Dermis blood vessel endothelial cell (primary cell): ENCODE measurements at places on chromosomes 13 and 19.

- no peak for DNase-seq
These were observed 197.4 kb downstream of the RGCC start for GRCh38 chr13:41654796-41655195.

GRCh38 chr13:109123971-109124370 is 494.6 kb downstream of the MYO16 start:
- no peak for DNase-seq

DNA sequence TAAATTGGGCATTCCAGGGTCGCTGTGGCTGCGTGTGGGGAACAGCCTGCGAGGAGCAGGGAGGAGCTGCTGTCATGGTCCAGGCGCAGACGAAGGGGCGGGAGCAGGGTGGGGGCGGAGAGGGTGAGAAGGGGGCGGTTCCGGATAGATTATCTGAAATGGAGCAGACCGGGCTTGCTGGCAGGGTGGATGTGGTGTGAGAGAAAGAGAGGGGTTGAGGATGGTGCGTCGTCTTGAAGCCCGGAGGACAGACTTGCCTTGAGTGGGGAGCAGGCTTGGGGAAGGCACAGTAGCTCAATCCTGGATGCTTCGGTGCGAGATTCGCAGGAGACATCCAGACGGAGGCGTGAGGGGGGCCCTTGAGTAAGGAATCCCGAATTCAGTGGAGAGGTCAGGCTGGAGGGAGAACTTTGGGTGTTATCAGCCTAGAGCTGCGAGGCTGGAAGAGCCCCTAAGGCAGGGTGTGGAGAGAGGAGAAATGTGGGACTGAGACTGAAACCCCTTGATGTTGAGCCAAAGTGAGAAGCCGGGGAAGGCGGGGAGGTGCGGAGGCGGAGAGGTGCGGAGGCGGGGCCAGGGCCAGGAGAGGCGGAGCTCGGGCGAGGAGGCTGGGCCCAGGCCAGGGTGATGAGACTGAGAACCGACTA is 40.6 kb downstream of the DPF1 start:
- no peak for DNase-seq

DNA sequence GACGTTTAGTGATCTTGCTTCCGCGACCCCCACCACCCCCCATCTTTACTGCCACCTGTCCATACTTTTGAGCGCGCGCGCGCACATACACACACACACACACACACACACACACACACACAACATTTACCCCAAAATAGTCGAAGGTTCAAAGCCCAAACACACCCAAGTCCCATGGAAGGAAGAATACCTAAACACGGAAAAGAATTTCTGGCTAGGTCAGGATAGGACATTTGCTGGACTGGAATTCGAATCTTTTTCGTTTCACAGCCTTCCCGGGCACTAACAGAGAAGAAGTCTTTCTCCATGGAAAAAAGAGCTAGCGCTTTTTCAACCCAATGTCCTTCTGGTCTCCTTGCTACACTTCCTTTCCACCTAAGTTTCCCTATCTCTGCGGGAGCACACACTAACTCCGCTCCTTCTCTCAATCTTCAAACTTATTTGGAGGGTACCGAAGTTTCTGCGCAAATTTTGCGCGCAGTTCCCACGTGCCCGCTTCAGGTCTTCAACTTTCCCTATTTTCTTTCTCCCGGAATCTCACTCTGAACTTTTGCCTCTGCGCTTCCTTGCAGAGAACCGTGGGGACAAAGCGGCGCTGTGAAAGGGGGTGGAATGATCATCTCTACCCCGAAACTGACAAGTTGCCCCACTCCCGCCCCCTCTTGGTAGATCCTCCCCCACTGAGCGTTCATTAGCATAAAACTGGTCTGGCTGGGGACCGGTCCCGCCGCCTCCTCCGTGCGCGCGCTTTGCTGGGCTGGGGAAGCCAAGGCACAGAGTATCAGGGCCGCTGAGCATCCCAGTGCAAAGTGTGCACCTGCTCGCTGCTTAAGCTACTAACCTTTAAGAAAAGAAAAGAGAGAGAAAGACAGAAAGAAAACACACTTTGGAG is 2.7 kb downstream of the DACH1 start:
- DNase-seq: peak; percentile 69

- peak; percentile 55 for DNase-seq
These were observed 157.5 kb downstream of the TBC1D4 start for GRCh38 chr13:75324413-75324940.

- DNase-seq: no peak
These were observed 19.6 kb upstream of the PCCA start for GRCh38 chr13:100069278-100069677.

DNA sequence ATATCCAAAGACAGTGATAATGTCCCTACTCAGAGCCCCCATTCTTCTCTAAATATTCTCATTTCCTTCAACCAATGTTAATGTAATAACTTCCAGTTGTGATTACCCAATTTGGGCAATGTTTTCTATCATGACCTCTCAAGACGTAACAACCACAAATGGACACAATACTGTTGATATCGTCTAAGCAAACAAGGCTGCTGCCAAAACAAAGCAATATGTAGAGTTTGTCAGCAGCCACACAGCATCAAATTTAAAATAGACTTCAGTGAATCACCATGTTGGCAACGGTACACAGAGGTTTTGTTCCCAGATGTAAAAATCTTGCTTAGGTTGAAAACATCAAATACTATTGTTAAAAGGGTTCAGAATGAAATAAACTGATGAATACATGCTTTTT is 205.1 kb downstream of the DACH1 start:
- DNase-seq: peak; percentile 87

GRCh38 chr19:1093811-1094553 is 1.2 kb downstream of the POLR2E start:
- DNase-seq: no peak

GRCh38 chr19:55147545-55148251 is 1.3 kb downstream of the TNNT1 start:
- DNase-seq: no peak

GRCh38 chr13:68378294-68378693 is 1148.2 kb upstream of the PCDH9 start:
- DNase-seq: no peak

DNA sequence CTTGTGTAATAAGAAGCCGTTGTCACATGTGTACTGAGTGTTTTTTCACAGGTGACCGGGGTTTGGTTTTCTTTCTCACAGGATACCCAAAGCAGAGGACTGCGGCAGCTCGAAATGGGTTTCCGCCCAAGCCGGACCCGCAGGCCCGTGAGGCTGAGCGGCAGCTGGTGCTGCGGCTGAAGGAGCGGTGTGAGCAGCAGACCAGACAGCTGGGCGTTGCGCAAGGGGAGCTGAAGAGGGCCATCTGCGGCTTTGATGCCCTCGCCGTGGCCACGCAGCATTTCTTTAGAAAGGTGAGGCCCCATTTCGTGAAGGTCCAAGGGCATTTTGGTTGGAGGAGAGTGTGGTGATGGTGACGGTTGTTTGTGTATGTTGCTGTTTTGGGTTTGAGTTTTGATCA is 236.3 kb downstream of the SLC7A1 start:
- DNase-seq: no peak

DNA sequence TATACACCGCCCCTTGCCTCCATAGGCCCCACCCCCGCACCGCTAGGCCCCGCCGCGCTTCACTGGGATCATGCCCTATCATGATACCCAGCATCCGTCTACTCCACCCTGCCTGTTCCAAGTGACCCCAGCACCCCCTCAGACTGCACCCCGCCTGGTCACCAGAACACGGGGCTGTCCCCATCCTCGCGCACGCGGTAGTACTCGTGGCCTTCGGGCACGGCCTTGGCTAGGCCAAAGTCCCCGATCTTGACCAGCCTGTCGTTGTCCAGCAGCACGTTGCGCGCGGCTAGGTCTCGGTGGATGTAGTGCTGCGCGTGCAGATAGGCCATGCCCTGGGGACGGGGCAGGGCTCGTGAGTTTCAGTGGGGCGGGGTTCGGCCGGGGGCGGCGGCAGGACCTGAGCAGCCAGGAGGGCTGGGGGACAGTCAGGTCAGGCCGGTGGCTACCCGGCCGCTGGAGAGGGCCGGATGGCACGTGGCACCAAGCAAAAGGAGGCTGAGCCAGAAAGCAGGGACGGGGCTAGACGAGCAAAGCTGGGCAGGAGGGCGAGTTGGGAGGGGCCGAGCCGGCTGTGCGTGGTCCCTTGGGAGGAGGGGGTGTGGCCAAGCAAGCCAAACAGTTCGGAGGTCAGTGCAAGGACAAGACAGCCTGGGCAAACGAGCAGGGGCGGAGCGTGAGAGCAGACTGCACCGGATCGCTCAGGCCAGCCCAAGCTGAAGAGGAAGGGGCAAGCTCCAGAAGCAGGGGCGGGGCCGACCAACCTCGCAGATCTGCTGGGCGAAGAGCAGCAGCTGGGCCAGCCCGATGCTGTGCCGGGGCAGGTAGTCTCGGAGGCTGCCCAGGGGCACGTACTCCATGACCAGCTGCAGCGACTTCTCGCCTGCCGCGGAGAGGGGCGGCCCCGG is 13.6 kb upstream of the ICAM3 start:
- DNase-seq: no peak

- DNase-seq: peak; percentile 95
These were observed 27.0 kb downstream of the SAE1 start for GRCh38 chr19:47157431-47158321.

- DNase-seq: peak; percentile 58
These were observed 17.2 kb downstream of the CRTC1 start for GRCh38 chr19:18700501-18701249.

DNA sequence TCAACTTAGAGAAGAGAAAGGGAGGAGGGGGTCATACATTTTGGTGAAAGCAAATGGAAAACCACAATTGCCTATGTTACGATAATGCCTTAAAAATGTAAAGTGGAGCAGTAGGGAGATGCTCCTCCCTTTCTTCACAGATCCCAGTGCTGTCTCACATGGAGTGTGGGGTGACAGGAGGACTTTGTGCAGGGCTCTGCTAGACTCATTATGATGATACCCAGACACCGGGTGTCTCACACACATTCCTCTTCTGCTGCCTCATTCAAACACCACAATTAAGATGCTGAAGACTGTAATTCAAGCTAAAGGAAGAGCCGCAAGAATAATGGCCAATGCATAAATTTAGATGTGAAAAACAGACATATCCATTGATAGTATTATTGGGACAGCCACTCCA is 150.6 kb downstream of the LHFPL6 start:
- no peak for DNase-seq

DNA sequence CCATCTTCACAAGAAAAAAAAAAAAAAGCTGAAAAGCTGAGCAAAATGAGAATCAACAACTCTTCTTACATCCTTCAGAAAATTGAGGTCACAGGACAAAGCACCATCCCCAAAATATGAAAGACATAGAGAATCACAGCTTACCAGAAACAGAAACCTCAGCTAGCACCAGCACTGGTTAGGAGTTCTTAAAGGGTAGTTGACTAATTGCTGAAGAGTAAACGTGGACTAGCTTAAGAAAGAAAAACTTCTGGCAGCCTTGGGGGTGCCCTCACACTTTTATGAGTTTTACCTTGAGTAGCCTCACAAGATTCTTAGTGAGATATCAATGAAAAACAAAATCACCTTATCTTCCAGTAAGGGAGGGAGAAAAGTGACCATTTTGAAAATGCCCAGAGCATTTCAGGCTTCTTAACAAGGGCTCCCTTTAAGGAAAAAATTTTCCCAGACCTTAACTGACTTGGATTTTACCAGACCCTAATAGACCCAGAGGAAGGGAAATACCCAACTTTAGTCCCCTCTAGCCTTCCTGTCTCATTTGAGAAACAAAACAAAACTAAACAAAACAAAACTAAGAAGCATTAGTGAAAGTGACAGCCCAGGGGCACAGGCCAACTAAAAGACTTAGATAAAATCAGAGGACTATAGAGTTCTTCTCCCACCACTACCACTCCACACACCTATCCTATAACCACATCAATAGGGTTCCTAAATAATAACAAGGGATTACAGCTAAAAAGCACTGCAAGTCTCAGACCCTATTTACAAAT is 888.6 kb downstream of the DIAPH3 start:
- no peak for DNase-seq

- no peak for DNase-seq
These were observed 299.5 kb downstream of the MZT1 start for GRCh38 chr13:72427757-72428528.

- DNase-seq: no peak
These were observed 363.3 kb downstream of the LIG4 start for GRCh38 chr13:107852072-107852471.

DNA sequence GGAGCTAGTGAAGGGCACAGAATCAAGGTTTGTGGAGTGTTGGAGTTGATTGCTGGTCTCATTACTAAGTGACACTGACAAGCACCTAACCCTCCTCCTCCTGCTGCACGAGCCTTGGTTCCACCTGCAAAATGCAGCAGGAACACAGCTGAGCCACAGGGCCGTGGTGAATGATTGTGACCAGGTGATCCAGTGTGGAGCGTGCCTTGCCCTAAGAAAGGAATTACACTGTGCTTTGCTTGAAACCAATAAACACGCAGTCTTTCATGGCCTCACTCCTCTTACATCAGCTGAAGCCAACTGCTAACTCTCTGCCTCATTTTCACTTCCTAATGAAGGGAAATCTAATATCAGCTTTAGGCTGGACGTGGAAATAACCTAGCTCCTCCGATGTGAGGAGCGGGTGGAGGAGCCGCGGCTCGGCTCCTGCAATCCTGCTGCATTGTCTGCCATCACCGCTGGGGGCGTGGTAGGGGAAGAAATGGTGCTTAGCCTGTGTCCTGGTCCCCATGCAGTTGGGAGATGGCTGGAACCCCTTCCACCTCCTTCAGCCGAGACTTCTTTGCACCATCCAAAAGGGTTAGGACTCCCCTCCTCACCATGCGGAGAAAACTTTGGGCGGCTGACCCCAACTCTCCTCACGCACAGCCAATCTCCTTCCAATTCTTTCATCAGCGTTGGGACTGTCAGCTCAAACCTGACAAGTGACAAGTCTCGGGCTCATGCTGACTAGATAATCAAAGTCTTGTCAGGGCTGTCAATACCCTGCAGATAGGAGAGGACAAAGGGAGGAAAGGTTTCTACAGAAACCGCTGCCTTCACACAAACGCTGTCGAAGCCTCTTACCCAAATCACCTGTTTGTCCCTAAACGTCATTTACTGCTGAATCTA is 427.9 kb downstream of the ZNF536 start:
- DNase-seq: no peak

DNA sequence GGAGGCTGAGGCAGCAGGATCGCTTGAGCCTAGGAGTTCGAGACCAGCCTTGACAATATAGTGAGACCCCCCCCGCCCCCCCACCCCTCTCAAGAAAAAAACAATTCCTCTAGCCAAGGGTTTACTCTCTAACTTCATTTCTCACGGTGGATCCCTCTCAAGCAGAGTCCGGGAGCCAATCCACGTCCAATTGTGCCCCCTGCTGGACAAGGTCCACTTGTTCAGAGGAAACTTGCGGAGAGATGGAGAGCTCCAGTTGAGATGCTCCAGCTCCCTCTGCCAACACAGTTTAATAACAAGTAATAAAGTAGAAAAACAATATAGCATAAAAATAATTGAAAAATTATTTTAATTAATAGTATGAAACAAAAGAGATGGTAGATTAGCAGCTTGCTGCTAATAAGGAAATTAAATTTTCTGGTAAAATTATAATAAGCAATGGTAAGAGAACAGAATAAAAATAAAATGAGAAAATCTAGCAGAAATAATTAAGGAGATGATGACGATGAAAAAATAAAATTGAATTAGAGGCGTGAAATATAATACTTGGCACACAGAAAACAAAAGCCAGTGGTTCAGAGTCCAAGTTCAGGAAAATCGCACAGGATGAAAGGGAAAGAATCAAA is 14.5 kb upstream of the SIGLEC14 start:
- peak; percentile 85 for DNase-seq

GRCh38 chr19:13024126-13024950 is 29.1 kb downstream of the NFIX start:
- peak; percentile 23 for DNase-seq
